Activated naive CD4-positive, alpha-beta T cell treated with anti-CD3 and anti-CD28 coated beads, Interleukin-2, amount 50 U/mL, for 72 hours (primary cell): ENCODE measurements at places on chromosomes 4 and X. TPM values are rescaled to one million over a fixed set of nuclear protein-coding genes. Genes with fewer than 3 reads are reported as not detected.

BMPR1B gene
- not detected for total RNA-seq

SLC9A7 gene
- 15.1 TPM for total RNA-seq

KCND1 gene
- total RNA-seq, result 15.5 TPM

CXXC4 gene
- not detected for total RNA-seq

SHOX gene
- total RNA-seq, result not detected

DDIT4L gene
- not detected for total RNA-seq

CFAP47 gene
- total RNA-seq, result not detected

RAB33A gene
- total RNA-seq, result 34.8 TPM

SPOCK3 gene
- not detected for total RNA-seq

MXD4 gene
- 10.6 TPM for total RNA-seq
